ENCODE measurements at places on chromosomes 7 and 10.

- no peak for DNase-seq
Observed at GRCh38 chr7:146115851-146116520, 615 bp upstream of the CNTNAP2 start.

- no peak for DNase-seq
Observed at GRCh38 chr7:84389242-84389641, 194.7 kb upstream of the SEMA3A start.

DNA sequence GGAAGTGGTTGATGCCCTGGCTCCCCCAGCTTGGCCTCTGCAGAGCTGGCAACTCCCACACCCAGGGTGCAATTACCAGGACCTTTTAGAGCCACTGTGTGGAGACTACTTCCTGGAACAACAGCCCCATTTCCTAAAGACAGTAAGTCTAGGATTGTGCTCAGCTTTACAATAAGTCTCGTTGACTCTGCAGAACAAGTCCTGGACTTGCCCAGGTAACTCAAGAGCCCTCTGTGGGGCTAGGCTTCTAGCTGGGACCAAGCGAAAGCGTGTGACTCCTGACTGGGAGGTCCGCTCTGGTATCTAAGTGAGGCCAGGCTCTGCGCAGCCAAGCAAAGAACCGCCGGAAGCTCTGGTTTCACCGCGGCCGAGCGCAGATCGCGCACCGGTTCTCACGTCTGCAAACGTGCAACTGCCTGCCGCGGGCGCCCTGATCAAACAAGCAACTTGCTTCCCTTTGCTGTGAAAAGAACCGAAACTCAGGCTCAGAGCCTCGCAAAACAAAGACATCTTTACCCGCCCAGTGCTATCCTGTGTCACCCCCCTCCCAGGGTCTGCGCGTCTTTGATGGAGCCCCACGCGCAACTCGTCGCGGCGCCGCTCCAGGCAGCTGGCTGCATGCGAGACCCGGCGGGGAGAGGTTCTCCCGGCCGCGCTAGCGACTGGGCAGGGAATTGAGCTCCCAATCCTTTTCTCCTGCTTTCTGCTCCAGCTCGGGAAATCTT lies 4.4 kb upstream of the PDLIM1 start:
- no peak for DNase-seq

DNA sequence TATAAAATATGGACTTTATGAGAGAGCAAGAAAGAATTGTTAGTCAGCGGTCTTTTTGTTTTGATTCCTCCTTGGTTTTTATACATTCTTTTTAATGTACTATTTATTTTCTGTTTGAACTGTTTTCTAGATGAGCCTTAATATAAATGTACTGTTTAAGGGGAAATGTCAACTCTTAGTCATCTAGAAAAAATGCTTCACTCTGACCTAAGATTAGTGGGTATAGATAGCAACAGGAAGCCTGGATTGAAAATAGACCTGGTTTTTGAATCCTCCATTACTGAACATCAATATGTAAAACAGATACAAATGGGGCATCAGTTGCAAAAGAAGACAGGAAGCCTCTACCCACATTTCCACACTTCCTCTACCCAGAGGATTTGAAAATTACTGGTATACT lies 87.8 kb downstream of the CHRM2 start:
- no peak for DNase-seq

GRCh38 chr7:20141002-20141345 lies 76.2 kb downstream of the MACC1 start:
- no peak for DNase-seq

DNA sequence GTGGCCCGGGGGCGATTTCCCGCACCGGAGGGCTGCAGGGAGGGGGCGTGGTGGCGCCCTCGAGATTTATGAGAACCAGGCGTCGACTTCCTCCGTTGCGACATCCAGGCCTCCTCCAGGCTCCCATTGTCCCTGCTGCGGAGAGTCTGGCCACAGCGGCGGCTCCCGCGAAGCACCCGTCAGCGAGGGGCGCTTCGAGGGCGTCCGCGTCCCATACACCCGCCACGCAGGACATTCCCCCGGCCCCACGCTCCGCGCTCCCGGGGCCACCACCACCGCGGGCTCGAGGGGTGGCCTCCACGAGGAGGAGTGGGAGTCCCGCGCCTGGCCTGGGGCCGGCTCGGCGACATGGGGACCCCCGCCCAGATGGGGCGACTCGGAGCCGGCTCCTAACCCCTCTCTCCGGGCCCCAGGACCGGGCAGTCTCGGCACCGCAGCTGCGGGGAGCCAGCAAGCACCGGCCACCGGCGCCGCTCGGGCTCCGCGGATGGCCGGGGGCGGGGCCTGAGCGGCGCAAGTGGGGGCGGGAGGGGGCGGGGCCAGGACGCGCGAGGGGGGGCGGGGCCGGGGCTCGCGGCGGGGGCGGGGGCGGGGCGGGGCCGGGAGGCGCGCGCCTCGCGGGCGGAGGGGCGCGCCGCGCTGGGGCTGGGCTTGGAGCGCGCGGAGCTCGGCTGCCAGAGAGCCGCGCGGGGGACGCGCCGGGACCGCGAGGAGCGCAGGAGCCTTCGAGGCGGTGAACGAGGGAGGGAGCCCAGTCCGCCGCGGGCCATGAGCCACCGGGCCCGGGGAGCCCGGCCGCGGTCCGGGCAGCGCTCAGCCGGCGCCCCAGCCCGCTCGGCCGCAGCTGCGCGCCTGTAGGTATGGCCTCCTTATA lies at the start of gene SH2B2:
TSS of gene SH2B2 (plus strand) at position 632 of the 874 bp plus-strand sequence. CDS start 13,683 bp downstream, outside the sequence.
- DNase-seq, result peak; percentile 32

DNA sequence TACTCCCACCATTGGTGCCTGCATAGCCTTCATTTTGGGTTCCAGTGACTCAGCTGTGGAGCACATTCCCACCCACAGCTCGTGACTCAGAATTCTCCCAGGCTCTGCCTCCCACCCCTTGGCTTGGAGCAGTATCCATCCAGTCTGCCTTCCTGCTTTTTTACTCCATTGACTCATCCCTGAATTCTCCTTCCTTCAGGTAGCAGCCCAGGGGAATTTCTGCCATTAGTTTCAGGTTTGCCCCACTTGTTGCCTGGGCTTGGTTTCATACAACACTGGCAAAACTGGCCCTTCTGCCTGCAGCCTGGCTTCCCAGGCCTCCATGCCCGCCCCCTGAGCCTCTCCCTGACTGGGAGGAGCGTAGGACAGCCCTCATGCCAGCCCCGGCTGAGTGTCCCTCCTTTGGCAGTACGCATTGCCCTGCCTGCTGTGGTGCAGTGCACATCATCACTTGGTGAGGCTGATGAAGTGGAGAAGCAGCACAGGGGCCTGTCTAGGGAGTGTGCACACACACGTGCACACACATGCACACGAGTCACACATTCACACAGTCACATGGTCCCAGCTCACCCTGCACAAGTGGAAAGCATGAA lies 55.0 kb downstream of the SNX10 start:
- no peak for DNase-seq

- peak; percentile 15 for DNase-seq
Observed at GRCh38 chr10:5446390-5446926, 34.1 kb downstream of the NET1 start.

DNA sequence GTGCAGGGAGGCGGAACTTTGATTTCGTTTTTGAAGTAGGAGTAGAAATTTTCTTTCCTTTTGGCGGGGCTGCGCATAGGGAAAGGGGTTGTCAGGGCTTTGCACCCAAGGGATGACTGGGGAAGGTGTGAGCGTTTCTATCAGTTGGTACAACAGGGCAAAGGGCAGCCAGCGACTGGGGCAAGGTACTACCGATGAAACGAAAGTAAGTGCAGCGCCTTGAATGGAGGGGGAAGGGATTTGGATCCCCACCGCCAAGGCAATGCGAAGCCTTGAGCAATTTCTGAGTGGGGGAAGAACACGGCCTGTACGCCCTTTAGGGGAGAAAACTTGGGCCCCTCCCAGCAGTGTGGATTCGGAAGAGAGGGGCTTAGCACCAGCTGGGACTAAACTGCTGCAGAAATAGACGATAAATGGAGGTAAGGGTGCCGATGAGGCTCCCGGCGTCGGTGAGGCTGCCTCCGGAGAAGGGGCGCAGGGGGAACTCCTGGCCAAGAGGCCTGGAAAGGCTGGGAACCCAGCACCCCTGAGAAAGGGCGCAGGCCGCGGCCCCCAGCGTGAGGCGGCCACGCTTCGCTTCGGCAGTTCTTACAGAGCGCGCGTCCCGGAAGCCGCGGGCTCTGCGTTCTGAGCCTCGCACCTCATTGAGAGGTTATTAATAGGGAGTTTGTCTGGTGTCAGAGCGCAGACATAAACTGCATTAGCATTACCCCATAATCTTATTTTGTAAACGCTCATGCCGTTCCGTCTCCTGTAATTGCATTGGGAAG lies 10.0 kb upstream of the TLX1 start:
- DNase-seq, result no peak

- DNase-seq, result no peak
Observed at GRCh38 chr10:100866575-100867098, 46.1 kb upstream of the SLF2 start.

- DNase-seq, result peak; percentile 54
Observed at GRCh38 chr10:64041185-64041988, 520.2 kb downstream of the REEP3 start.

GRCh38 chr7:116511552-116512519 lies 12.3 kb downstream of the CAV2 start:
- DNase-seq, result no peak

- DNase-seq, result no peak
Observed at GRCh38 chr7:92697414-92697813, 107.2 kb upstream of the FAM133B start.

DNA sequence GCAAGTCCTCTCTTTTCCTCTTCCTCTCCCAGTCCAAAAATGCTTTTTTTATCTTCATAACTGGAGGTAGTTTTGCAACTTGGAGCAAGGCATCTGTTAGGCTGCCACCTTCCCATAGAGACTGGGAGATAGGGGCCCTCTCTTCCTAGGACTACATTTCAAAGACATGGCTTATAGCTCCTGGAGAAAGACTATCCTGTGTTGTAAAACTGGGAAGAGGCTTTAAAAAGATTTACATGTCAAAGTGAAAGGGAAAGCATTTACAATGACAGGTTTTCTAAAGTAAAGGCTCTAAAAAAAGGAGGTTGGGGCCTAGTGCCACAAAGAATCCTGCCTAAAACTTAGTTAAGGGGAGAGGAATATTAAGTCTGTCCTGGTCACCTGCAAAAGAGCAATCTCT lies 82.2 kb upstream of the SEMA3E start:
- DNase-seq, result no peak

DNA sequence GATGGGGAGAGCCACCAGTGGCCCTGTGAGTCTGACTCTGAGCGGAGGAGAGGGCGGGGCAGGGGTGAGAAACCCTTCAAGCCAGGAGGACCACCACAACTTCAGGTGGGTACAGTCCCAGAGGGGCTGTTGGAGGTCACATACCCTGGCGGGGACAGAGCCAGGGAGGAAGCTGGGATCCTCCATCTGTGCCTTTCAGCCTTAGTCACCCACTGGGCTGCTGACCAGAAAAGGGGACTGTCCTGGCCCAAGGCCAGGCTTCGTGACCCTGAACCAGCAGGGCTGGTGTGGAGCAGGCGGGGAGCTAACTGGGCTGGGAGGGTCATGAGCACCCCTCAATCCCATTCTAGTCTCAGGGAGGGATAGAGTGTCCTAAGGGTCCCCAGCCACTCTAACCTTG lies 1.5 kb upstream of the CALHM3 start:
- DNase-seq, result no peak

DNA sequence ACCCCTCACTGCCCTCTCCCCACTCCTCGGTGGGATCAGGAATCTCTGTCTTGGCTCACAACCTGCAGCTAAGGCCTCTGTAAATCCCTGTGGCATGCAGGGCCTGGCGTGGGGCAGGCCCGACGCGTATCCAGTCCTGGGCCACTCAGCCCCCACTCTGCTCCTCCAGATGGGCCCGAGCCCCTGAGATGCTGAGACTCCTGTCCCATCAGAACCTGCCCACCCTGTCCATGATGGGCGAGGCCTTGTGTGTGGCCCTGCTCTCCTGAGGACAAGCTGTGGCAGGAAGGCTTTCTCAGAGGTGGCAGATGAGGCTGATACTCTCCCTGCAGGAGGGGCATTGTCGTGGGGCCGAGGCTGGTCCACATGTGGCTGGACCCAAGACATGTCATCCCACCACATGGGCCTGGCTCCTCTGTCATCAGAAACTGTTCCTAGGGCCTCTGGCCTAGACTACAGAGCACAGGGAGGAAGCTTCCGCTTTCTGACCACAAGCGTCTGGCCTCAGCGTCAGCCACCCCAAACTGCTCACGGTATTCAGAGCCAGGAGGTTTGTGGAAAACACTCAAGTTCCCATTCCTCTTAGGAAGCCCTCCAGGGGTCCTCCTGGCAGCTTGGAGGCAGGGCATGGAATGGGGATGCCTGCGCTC lies 6.0 kb downstream of the ALOX5 start:
- DNase-seq, result no peak

DNA sequence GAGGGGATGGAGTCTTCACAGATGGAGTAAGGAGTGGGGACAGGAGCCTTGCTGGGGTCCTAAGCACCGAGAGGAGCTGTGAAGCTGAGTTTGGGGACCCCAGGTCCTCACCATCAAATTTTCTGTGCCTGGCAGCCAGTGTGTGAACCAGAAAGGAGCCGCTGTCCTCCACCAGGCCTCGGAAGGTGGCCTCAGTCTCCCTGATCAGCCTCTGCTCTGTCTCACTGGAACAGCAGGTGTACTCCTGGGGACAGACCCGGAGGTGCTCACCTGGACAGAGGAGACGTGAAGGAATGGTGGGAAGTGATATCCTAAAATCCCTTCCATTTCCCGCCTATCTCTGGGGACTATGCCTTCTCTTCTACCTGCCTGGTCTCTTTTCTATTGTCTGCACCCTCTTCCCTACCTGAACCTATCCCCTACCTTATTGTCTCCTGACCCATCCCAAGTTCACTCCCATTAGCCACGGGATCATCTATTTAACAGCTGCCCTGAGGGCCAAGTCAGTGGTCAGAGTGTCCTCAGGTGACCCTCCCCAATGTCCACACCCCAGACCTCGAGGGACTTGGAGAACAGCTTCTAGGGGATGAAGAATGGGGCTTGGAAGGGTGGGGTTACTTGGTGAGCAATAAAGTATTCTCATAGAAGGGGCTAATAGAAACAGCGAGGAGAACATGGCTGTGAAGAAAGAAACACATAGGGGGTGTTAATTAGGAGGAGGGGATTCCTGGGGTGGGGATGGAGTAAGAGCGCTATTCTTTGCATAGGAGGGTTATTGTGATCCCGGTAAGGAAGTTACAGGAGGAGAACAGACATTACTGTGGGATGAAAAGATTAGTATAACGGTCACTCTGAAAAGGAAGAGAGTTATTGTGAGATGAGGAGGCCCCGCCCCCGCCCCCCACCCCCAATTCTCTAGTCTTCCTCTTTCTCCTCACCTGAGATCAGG lies 811 bp downstream of the GPC2 start:
- DNase-seq, result no peak

GRCh38 chr10:95125582-95125981 lies 56.3 kb upstream of the CYP2C8 start:
- no peak for DNase-seq

- DNase-seq, result no peak
Observed at GRCh38 chr7:3888096-3888495, 587.0 kb downstream of the SDK1 start.

- DNase-seq, result no peak
Observed at GRCh38 chr7:152000191-152000590, 25.3 kb upstream of the GALNT11 start.

All from T-helper 22 cell (primary cell).